Parietal lobe (tissue), 2 donors: ENCODE measurements at places on chromosomes 16 and 17. TPM values are rescaled to one million over a fixed set of nuclear protein-coding genes. Genes with fewer than 3 reads are reported as not detected.

The OTOP3 gene
- total RNA-seq: not detected

The CFAP52 gene
- total RNA-seq: 2.8 TPM

The E2F4 gene
- total RNA-seq: 41.0 TPM

The APOH gene
- not detected for total RNA-seq

The TNFSF13 gene
- total RNA-seq: 0.94 TPM

The NPIPA2 gene
- total RNA-seq: 3.8 TPM

The NOG gene
- total RNA-seq: 3.1 TPM

The MT1A gene
- total RNA-seq: not detected

The UTS2R gene
- total RNA-seq: not detected

The MIEN1 gene
- total RNA-seq: 9.4 TPM

The VAC14 gene
- total RNA-seq: 32.2 TPM

The TP53TG3D gene
- not detected for total RNA-seq

The SPAG9 gene
- 475 TPM for total RNA-seq

The NPIPB6 gene
- total RNA-seq: 8.5 TPM

The TERB1 gene
- total RNA-seq: not detected

The TM4SF5 gene
- not detected for total RNA-seq

The JUP gene
- 65.7 TPM for total RNA-seq

The KRT34 gene
- 0.94 TPM for total RNA-seq

The TBC1D3C gene
- 1.9 TPM for total RNA-seq

The PABPN1L gene
- total RNA-seq: not detected

The HCFC1R1 gene
- 17.2 TPM for total RNA-seq

The CCL17 gene
- not detected for total RNA-seq
